Jurkat, Clone E6-1 (cell line): ENCODE measurements at places on chromosomes 12 and 14.

DNA sequence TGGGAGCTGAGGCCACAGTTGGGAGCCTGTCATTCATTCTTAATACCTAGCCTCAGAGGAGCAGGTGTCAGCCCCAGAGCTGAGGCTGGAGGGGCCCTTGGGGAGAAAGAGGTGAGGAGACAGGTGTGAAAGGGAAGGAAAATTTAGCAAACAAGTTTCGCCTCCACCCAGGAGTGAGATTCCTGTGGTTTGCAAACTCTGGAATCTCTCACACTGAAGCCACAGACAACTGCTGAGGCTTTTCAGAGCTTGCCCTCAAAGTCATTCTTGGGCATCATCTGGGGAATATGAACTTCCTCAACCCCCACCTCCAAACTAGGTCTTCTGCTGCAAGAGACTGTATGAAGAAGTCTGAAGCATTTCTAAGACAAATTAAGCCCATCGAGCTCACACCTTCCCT is 589.5 kb upstream of the TBX3 start:
- DNase-seq = no peak

GRCh38 chr12:6774499-6775062 is 2.3 kb downstream of the LAG3 start:
- DNase-seq = no peak

GRCh38 chr12:99901181-99901580 is 83.6 kb downstream of the ANKS1B start:
- DNase-seq = no peak

DNA sequence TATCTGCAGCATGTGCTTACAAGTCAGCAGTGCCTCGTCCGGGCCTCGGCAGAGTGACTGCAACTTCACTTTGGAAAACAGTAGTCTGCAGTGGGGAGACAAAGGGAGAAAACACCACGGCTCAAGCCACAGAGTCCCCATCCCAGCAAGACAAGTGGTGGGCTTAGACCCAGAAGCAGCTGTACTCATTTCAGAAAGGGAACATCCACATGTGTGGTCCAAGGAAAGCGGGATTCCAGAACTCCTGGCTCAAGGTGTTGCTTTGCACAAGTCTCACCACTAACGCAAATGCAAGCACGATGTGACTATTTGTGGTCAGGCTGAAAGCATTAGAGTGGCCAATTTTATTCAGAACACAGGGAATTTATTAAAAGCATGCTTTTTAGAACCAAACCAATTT is 198.3 kb downstream of the TTC7B start:
- no peak for DNase-seq

- DNase-seq = no peak
Measured at GRCh38 chr12:9636150-9636850, 28.6 kb upstream of the KLRB1 start.

DNA sequence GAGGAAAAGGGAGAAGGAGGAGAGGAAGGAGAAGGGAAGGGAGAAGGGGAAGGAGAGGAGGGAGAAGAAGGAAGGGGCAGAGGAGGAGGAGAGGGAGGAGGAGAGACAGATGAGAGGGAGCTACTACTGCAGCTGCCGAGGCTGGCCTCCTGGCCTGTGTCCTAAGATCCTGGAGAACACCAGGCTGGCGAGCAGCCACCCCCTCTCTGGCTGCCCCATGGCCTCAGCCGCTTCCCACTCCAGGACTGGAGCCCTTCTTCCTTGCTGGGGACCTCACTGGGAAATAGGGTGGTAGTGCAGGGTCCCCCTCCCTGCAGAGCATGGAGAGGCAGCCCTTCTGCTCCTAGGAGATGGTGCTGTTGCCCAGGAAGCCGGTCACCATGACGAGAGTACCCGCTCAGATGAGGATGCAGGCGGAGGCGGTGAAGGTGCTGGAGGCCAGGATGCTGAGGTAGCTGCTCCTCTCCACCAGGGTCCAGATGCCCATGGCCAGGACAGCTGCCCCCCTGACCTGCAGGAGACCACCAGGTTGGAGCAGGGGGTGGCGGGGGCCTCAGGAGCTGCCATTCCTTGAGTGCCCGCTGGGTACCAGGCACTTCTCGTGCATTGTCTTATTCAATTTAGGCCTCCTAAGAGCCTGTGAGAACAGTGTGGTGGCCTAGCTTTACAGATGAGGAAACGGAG is 167.9 kb upstream of the PRMT8 start:
- DNase-seq = no peak

GRCh38 chr12:119660076-119660475 is 7.9 kb upstream of the PRKAB1 start:
- DNase-seq = no peak

DNA sequence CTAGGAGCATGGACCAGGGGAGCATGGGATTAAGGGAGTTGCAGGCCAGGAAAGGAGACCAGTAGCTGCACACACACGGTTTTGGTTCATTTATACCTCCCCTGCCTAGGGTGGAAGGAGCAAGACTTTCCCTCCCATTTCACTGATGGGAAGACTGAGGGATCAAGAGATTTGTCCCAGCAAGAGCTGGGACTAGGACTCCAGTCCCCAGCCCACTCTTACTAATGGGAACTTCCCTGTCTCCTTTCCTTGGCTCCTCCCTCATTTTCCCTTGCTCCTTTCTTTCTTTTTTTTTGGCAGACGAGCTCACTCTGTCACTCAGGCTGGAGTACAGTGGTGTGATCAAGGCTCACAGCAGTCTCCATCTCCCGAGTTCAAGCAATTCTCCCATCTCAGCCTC is 13.0 kb downstream of the SCNN1A start:
- DNase-seq = no peak

DNA sequence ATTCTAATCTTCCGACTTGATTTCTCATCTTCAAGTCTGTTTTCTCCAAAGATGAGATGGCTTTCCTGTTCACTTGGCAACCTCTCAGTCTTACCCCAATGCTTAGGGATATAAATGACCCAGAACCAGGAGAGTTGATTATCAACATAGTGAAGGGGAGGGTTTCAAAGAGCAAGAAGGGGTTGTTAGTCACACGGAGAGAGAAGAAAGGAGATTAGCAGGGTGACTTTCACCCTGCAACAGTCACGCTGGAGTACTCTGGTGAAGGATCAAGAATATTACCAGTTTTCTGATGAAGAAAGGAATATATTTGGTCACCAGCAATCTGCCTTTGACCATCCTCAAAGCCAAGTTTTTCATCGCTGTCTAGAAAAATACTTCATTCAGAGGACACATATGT is at the start of gene TMEM52B:
TMEM52B (plus strand) TSS at position 212 of the 400 bp plus-strand sequence. CDS start 543 bp downstream, outside the sequence.
- DNase-seq = no peak

- DNase-seq = no peak
Measured at GRCh38 chr14:87877877-87878276, 115.1 kb downstream of the GALC start.

DNA sequence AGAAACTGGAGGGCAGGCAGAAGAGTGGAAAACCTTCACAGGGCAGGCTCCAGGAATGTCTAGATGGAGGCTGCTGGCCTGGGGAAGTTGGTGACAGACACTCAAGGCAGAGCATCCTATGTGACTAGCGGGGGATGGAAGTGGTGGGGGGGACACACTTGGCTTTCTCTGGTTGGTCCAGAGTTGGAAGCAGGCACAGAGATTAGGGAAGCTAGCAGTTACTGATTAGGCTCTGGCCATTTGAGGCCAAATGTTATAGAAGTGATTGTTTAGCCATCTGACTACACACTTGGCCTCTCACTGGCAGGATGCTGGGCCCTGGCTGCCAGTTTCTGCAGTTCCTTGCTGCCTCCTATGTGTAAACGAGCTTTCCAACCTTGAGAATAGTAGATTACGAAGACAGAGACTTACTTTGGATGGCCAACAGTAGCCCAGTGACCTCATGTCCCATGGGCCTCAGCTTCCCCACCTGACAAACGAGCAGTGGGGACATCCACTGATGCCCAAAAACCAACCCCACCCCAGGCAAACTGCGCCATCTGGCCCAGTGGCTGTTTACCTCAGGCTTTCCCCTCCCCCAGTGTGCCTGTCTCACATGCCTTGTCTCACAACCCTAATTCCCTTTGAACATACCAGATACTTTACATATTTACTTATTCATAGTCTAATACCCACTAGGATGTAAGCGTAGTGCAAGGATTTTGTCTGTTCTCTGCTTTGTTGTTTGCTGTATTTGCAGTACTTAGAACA is 102.7 kb downstream of the PAPLN start:
- no peak for DNase-seq

DNA sequence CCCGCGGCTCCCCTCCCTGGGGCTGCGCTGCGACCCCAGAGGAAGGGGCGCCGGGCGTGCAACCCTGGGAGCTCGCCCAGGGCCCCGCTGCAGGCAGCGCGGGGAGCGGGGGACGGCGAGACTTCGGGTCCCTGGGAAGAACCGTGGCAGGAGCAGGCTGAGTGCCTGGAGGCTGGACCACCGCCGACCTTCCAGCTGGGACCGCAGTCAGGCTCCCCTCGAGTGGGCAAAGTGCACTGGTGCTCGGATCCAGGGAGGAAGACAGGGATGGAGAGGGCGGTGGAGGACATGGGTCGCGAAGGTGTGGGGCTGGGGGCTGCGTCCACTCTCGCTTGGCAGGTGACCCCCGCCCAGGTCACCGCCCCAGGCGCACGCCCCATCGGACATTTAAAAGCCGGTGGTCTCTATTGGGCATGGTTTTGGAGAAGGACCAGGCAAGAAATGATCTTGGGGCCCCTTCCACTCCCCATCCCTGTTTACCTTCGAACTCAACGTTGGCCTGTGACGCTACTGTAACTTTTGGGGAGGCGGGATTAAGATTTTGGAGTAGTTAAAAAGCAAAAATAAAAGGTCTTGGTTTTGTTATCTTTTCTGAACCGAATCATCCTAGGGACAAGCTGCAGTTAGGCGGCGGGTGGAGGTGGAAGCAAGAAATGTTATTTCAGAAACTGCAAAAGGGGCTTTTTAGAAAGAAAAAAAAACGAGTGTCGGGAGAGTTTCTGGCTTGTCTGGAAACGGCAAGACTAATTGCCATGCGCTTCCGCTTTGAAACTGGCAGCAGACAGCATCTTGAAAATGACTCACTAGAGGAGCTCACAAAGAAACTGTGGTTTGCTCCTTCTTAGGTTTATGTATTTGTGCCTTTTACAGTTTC is 1.0 kb downstream of the ELK3 start:
- peak; percentile 82 for DNase-seq

DNA sequence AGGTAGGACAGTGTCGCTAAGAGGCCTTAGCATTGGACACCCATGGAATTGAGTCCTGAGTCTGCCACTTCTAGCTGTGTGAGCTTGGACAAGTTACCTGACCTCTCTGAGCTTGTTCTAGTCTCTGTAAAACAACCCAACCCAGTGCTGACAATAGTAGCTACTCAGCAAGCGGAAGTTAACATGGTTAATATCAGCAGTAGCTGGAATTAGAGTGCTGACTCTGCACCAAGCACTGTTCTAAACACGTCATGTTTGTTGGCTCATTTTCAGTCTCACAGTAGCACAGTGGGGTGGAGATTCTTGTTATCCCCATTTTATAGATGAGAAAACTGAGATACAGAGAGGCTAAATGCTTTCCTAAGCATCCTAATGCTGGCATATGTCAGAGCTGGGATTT is 47.5 kb upstream of the RIN3 start:
- DNase-seq = no peak

DNA sequence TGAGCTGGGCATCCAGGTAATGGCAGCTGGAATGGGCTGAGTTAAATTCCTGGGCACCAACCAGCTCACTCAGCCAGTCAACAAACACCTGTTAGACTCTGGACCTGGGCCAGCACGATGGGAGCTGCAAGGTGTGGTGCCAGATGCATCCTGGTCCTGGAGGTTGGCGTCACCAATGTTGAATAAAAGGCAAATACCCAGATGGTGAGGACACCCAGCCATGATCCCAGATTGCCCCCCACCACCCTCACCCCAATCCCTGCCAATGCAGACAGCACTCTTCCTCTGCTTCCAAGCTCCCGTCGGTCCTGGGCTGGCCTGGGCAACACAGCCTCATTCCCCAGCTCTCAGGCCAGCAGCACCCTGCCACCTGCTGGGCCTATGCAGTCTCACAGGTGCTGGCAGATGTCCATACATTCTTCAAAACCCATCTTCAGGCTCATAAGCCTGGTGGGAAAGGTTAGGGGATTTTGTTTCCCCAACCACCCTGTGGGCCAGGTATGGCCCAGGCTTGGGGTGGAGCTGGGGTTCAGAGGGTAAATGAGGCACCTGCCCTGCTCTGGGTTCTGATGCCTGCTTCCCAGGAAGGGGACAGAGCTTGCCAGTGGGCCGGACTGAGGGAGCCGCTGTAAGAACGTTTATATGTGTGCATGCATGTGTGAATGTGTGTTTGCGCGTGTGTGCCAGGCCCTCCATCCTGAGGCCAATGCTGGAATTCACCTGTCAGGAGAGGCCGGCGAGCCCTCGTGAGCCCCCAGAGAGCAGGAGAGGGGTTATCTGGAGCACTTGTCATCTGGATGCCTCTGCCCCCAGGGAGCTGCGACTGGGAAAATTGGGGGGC is 58.0 kb downstream of the LGMN start:
- DNase-seq = no peak

- no peak for DNase-seq
Measured at GRCh38 chr12:59372956-59373355, 222.9 kb upstream of the SLC16A7 start.

DNA sequence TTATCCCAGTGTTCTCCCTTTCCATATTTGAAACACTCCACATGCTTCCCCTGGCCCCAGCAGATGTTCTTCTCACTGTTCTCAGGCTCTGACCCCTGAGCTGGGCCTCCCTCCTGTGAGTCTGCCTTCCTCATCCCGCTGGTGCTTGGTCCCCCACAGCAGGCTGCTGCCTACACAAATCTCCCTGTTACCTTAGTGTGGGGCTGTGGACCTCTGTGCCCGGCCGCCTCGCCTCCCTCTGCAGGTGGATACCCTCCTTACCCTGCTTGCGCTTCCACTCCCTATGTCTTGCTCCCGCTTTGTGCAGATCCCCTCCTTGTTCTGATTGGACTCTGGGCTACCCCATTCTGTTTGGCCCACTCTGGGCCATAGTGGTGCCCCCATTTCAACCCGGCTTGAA is 6.9 kb downstream of the DERA start:
- DNase-seq = no peak

DNA sequence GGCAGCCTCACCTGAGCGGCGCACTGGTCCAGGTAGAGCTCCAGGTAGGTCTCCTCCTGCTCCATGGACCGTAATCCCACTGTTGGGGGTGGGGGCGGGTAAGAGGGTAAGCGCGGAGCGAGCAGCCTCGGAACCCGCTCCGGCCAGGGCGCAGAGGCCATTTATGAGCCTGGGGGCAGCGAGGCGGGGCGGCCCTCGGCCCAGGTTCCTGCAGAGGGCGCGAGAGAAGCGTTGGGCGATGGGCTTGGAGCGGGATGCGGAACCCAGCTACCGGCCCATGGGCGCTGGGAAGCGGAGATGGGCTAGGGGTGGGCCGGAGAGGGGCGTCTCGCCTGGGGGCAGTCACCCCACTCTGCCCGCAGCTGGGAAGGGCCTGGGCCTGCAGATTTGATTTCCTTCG is at the start of gene TBPL2:
TBPL2 (minus strand) TSS at position 232 of the 400 bp plus-strand sequence; CDS start at position 65, 167 bp downstream.
- DNase-seq = no peak

- DNase-seq = no peak
Measured at GRCh38 chr12:109995361-109995685, 845 bp downstream of the GIT2 start.

GRCh38 chr14:102754370-102755262 is 22.6 kb upstream of the TRAF3 start:
- no peak for DNase-seq

- DNase-seq = no peak
Measured at GRCh38 chr14:59776468-59776867, 94.1 kb downstream of the RTN1 start.

- DNase-seq = no peak
Measured at GRCh38 chr12:46516933-46517578, 144.5 kb upstream of the SLC38A2 start.
